ENCODE measurements at places on chromosomes 13 and 19. TPM values are rescaled to one million over a fixed set of nuclear protein-coding genes. Genes with fewer than 3 reads are reported as not detected.

The WASF3 gene
- 27.1 TPM for total RNA-seq

The KLK3 gene
- total RNA-seq: not detected

The CYP2S1 gene
- total RNA-seq: 13.2 TPM

The C19orf85 gene
- not detected for total RNA-seq

The PSG11 gene
- total RNA-seq: not detected

The SHISA7 gene
- not detected for total RNA-seq

The STOML3 gene
- total RNA-seq: not detected

DNA sequence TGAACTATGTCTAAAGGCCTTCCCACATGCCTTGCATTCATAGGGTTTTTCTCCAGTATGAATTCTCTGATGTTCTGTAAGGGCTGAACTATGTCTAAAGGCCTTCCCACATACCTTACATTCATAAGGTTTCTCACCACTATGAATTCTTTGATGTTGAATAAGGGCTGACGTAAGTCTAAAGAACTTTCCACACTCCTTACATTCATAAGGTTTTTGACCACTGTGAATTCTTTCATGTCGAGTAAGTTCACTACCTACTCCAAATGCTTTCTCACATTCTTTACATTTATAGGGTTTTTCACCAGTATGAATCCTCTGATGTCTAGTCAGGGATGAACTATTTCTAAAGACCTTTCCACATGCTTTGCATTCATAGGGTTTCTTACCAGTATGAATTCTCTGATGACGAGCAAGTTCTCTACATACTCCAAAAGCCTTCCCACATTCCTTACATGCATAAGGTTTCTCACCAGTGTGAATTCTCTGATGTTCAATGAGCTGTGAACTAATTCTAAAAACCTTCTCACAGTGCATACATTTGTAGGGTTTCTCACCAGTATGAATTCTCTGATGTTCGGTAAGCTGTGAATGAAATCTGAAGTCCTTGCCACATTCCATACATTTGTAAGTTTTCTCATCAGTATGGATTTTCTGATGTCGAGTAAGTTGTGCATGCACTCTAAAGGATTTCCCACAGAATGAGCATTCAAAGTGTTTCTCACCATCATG lies 19.1 kb upstream of the ZNF260 start:
- DNase-seq: no peak

GRCh38 chr13:71862459-71862943 lies 4.5 kb downstream of the DACH1 start:
- DNase-seq: no peak

DNA sequence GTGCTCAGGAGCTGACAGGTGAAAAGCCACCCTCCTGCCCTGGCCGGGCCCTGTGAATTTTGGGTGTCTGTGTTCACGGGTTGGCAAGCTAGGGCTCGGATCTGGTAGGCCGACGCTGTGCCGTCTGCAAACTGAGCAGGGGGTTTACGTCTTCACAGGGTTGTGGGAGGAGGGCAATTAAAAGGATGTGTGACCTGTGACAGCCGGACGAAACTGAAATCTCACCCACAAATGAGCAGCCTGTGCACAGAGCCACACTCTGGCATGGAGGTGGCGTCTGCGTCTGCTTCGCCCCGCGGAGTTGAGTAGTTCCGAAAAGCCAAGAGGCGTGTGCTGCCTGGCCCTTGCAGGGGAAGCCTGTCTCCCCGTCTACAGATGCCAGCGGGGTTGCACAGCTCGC lies 117.3 kb downstream of the KDM4B start:
- DNase-seq: no peak

GRCh38 chr19:45502111-45502510 lies 3.9 kb downstream of the PPM1N start:
- DNase-seq: no peak

DNA sequence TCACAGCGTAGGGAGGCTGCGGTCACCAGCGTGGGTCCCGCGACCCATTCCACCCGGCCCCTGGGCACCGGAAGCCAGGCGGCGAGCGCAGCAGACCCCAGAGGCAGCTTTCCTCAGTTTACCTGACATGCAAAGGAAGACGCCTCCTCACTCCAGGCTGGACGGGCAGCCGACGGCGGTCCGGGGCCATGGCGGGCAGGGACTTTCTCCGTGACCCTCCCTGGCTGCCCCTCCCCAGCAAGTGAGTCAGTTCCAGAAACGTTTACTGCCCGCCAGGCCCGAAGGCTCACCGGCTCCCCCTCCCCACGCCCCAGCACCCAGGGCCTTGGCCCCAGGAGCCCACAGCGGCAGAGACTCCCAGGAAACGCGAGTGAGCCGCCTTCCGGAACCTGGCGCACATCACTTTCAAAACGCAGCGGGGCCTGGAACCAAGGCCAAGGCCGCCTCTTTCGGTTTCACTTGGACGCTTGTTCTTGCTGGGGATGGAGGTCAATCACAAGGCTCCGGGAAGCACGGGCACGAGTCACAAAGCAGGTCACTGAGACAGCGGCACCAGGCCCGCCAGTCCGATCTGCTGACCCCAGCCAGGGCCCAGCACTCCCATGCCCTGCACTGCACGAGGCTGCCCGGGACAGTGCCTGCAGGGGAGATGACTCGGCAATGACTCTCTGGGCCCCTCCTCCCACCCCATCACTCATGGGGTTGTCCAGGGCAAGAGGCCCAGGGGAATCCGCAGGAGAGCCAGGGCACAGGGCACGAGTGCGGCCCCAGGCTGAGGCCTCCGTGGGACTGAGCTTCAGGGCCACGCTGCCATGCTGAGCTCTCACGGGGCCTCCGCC lies 5.3 kb downstream of the SBNO2 start:
- DNase-seq: peak; percentile 57

GRCh38 chr19:1243768-1244692 lies 2.5 kb downstream of the ATP5F1D start:
- peak; percentile 89 for DNase-seq

- no peak for DNase-seq
Observed at GRCh38 chr19:10217085-10217484, 14.0 kb downstream of the S1PR2 start.

GRCh38 chr13:112455476-112456059 lies 79.4 kb downstream of the SPACA7 start:
- no peak for DNase-seq

DNA sequence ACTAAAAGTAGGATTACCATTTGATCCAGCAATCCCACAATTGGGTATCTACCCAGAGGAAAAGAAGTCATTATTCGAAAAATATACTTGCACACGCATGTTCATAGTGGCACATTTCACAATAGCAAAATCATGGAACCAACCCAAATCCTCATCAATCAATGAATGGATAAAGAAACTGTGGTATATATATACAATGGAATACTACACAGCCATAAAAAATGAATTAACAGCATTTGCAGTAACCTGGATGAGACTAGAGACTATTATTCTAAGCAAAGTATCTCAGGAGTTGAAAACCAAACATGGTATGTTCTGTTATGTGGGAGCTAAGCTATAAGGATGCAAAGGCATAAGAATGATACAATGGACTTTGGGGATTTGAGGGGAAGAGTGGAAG lies 3.0 kb downstream of the ZNF708 start:
- no peak for DNase-seq

GRCh38 chr13:33542309-33543088 lies 256.9 kb upstream of the STARD13 start:
- peak; percentile 97 for DNase-seq

GRCh38 chr19:15286688-15287365 lies 45.5 kb downstream of the BRD4 start:
- no peak for DNase-seq

DNA sequence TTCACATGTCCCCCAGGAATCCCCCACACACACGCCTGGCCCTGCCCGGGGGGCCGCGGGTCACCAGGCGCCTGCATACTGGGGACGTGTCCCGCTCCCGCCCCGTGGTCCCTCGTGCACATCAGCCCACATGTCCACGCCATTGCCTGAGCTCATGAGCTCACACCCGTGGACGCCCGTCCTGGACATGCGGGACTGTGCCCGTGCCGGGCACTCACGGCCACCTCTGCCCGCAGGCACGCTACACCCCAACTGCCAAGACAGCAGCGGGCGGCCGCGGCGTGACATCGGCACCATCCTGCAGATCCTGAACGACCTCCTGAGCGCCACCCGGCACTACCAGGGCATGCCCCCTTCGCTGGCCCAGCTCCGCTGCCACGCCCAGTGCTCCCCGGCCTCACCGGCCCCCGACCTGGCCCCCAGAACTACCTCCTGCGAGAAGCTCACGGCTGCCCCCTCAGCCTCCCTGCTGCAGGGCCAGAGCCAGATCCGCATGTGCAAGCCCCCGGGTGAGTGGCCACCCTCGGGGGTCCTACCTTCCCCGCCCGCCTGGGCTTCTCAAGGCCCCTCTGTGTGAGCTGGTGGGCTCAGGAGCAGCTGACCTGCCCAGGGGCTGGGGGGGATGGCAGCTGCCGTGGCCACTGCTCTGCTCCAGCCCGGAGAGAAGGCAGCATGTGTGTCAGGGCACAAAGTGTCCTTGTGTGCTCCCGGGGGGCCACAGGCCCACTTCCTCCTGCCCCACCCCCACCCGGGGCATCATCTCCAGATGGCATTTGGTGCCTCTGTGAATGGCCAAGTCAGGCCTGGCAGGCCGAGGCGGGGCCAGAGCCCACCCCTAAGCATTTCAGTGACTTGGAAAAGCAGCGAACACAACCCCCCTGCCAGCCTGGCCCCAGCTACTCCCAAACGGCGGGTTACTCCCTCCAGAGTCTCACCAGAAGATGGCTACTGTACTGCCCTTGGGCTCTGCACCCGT lies 7.1 kb downstream of the MIDN start:
- no peak for DNase-seq
